Stimulated activated CD4-positive, alpha-beta T cell treated with anti-CD3 and anti-CD28 coated beads, Interleukin-1b, Interleukin-23, amount 100 ng/mL, for 4 hours (primary cell): ENCODE measurements at places on chromosomes 7 and 10.

DNA sequence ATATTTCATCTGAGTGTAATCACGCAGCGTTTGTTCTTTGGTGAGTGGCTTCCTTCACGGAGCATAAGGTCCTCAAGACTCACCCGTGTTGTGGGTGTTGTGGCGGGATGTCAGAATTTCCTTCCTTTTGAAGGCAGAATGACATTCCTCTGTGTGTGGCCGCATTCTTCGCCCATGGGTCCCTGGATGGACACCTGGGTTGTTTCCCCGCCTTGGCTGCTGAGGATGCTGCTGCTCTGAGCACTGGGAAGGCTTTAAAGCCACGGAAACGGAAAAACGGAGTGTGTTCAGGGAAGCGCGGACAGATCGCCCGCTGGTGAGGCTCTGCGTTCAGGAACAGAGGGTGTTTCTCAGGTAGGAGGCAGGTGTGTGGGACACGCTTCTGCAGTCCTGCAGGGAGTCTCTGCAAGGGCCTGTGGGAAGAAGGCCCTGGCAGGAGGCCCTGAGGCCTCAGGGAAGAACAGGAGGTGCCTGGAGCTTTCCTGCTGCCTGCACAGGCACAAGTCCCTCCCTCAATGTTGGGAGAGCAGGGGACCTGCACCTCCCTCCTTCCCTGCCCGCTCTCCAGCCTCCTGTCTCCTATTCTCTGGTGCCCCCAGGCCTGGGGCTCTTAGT lies 35.7 kb upstream of the SHH start:
- DNase-seq = no peak

DNA sequence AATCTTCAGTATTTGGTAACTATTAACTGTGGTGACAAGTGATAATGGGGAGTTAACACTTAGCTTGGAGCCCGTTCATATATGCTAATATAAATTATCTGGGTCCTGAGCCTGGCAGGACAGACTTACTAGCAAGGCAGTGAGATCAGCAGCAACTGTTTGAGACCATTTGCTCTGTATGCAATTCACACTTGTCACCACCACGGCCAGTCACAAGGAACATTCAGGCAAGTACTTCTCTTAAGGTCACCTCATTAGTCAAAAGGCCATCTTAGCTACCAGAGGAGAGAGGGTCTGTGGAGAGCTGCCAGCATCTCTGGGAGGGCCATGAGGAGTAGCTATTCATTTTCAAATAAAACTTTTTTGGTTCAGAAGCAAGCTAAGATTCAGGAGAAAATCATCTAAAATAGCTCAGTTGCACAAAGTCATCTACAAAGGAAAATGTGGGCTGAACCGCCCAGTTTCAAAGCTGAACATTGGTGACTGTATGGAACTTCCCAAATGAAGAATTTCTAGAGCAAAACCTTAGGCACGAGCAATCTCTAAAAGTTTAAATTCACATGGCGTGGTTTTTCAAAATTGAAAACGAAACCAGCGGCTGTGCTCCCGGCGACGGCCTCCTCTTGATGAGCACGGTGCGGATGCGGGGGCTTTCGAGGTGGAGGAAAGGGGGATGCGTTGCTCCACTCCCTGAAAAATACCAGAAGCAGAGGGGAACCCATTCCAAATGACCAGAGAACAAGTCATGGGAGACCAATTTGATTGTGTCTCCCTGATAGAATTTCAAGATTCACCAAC lies 233.5 kb upstream of the MGMT start:
- no peak for DNase-seq

DNA sequence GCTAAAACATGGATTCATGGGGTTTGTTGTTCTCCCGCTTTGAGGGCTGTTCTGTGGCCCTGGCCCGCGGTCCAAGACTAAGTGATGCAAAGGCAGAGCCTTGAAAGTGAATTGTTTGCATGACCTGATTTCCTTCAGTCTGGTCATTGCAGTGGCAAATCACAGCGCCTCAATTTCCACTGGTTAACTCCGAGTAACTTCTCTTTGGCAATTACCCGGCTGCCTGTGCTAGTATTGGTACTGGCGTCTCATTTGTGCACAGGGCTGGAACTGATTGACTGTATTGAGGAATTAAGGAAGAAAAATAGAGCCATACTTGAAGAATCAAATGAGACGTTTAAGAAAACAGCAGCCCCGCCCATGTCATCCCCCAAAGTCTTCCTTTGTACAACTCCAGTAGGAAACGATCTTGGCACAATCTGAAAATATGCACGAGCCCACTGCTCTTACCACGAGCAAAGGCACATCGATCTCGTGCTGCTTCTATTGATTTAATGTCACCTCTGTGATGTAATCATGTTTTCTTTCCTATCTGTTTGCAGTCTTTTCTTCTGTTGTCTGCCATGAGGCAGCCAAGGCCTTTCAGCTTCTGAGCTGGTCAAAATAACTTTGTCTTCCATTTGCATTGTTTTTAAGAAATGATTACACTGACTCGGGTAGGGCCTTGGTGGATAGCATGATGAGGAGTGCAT lies 60.6 kb upstream of the SHH start:
- DNase-seq = no peak

GRCh38 chr7:87154166-87154565 lies 1.9 kb downstream of the DMTF1 start:
- no peak for DNase-seq

DNA sequence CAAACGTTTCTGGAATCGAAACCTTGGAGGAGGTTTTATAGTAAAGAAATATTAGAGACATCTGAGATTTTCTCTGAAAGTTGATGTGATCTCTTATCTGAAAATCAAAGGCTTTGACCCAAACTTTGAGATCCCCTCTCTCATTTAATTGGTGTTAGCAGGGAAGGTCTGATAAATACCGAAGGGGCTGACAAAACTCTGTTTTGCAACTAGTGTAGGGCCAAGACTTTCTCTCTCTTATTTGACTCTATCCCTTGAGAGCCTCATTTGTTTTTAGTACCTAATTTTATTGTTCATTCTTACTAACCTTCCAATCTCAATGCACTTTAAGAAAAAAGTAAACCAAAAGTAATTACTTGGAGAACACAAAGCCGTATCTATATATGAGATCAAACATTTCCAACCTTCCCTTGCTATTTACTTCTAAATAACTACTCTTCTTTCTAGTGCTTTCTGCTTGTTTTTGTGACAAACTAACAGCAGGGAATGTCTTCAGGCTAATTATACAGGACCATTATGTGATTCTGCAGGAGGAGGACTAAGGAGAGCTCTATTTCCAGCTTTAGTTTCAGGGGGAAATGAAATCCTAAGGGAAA lies 33.4 kb upstream of the NPVF start:
- no peak for DNase-seq

DNA sequence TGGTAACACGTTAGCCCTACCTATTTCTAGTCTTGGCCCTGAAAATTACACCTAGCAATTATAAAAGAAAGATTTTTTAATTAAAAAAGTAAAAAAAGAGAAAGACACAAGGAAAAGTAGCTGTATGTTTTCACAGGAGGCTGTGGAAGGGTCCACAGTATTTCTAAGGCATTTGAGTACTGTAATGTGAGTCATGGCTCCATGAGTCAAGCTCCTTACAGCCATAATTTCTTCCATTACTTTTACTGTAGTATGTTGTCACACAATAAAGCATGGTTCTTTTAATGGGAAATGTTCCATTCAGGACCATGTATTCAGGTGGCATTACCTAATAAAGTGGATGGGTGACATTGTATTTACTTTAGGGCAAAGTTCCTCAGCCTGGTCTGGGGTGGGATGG lies 113.4 kb downstream of the GPR37 start:
- no peak for DNase-seq

DNA sequence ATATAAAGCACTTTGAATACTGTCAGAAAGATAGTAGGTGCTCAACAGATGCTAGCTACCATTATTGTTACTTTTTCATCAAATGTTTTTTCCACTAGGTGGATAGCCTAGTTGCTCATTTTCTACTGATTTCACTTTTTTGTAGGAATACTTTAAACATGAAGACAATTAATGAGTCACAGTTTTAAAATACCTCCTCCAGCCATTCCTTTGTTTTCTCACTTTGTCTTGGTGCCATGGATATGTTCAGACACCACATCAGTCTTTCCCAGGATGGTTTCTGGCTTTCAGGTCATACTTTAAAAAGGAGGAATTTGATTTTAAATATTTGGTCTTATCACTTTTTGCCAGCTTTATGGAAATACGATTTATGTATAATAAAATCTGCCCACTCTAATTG lies 147.1 kb upstream of the MGMT start:
- DNase-seq = no peak

DNA sequence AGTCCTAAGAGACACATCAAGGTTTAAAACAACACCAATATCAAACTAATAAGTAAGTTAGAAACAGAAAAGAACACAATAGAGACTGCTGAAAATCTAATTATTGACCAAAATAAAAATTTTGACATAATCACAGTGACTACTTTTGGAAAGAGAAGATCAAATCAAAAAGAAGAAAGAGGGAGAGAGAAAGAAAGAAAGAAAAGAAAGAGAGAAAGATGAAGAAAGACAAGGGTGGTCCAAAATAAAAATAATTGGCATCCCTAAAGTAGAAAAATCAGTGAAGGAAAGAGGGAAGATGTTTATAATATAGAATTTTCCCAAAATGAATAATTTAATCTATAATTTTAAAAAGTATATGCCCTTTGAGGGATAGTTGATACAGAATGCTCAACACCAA lies 118.8 kb upstream of the VIPR2 start:
- no peak for DNase-seq

GRCh38 chr10:132376394-132376851 lies 20.6 kb upstream of the PWWP2B start:
- DNase-seq = no peak
